ENCODE measurements at places on chromosomes 2 and 18.

GRCh38 chr2:195612611-195613495, 44.2 kb upstream of the SLC39A10 start:
- DNase-seq = peak; percentile 76

DNA sequence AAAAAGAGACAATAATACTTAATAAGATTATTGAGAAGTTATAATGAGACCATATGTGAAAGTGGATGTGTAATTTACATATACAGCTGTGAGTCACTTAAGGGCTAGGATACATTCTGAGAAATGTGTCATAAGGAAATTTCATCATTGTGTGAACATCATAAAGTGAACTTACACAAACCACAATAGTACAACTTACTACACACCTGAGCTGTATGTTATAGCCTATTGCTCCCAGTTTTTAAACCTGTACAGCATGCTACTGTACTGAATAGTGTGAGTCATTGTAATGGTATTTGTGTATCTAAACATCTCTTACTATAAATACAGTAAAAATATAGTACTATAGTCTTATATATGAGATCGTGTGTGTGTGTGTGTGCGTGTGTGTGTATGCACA, 1420.3 kb upstream of the PIK3C3 start:
- no peak for DNase-seq

DNA sequence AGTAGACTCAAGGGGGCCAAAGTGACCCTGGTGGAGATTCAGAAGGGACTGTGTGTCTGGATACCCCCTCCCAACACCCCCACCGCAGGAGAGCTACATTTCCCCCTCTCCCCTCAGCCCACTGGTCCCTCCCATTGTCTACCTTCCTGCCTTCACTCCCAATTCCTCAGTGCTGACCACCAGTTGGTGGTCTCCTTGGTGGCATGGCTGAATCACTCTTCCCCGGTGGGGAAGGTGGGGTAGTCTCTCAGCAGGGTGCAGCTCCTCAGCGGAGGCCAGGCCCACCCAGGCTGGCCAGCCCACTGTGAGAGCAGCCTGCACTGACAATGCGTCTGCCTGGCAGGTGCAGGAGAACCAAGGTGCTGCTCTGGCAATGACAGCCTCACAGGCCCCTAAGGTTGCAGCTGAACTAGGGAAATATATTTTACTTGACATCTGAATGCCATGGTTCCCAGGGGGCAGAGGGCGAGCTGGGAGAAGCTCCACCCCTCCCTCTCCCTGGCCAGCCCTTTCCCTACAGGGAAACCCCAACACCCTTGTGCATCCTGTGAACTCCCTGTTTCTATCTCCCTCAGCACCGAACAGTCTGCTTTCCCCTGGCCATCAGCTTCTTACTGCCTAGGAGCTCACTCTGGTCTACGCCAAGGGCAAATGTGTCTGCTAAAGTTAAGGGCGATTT, 62.6 kb upstream of the PAX8 start:
- no peak for DNase-seq

- DNase-seq = no peak
Observed at GRCh38 chr2:85554980-85555612, 6.2 kb downstream of the GGCX start.

DNA sequence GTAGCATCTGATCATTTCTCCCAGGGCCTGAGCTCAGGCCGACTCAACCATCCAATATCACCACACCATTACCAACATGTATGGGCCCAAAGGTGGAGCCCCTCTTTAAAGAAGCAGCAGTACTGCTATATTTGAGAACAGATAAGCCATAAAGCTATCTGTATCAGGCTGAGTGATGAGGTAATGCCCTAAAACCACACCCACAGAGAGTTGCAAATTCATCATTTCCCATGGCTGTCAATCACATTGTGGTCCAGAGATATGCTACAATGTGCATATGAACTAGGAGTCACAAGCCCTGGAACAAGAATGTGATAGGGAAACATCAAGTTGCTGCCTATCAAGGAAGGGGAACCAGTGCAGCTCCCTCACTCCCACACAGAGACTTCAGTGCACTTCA, 52.6 kb upstream of the GALNT13 start:
- DNase-seq = no peak
